Fibroblast of skin of back (primary cell): ENCODE measurements at places on chromosomes 2 and 18.

- DNase-seq: no peak
These were observed 11.3 kb downstream of the ABHD3 start for GRCh38 chr18:21693322-21693721.

- DNase-seq: peak; percentile 59
These were observed 144.1 kb downstream of the SMAD7 start for GRCh38 chr18:48806551-48807261.

DNA sequence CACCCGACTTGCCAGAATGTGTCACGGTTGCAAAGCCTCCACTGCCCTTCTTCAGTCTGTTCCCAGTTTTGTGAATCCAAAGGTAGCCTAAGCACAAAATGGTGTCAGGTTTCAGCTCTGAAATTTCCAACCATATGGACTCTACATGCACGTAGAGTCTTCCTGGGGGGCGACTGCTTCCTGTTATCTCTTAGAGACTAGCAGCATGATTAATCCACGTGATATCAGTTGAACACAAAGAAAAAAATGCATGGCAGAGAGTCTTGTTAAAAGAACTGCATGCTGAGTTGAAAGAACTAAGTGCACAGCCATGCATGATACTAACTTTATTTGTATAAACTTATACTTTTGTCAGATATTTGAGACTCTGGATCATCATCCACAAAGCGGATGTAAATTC lies 404.4 kb downstream of the SOCS6 start:
- DNase-seq: peak; percentile 82

GRCh38 chr2:239292959-239293774 lies 107.7 kb downstream of the HDAC4 start:
- no peak for DNase-seq

DNA sequence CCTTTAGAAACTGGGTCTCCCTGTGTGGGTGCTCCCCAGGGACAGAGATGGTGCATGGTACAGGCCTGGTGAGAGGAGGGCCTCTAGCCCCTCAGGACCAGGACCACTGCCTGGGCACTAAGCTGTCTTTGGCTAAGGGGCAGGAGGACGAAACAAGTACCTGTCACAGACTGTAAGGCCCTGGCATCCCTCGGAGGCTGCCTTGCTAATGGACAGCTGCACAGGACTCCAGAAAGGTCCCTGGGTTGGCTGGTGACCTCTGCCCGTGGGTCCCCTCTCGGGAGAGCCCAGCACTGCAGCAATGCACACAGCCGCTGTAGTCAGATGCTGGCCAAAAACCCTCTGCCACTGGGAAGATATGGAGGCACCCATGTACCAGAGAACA lies 14.3 kb downstream of the HS6ST1 start:
- no peak for DNase-seq

DNA sequence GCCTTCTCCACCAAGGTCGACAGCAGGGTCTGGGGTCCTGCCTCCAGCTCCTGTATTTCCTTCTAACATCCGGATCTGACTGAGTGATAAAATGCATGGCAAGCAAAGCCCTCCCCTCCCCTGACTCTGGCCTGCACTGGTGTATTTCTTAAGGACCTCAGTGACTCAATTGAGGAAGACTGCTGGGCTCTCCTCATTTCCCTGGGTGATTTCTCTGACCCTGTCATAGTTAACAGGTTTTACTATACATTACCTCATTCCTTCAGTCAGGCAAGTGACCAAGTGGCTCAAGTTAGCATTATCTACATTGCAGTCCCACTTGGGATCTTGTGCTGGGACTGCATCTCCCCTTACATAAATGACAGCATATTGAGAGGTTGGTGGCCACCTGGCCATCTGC lies 38.8 kb upstream of the CCBE1 start:
- DNase-seq: no peak

DNA sequence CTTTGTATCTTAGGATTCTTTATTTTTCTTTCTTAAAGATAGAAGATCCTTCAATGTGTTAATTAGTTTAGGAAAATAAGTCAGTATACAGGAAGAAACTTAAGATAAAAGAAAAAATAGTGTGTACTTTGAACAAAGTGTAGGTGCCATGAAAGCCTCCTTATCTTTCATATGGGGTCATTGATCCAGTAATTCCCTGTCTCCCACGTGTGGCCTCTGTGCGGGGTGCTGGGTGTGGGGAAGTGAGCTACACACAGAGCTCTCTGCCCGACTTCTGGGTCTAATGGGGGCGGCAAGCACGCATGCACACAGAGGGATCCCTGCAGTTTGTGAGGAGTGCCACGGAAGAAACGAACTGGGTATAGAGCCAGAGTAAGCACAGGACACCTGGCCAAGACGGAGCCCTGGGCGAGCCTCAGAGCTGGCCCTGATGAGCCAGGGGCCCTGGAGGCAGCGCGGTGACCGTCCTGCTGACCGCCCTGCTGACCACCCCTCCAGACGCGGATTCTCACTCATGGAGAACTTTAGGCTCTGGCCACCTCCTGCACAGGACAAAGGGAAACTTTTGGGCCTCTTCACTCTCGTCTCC lies 253.5 kb downstream of the ACKR3 start:
- DNase-seq: no peak

GRCh38 chr2:159902722-159903121 lies 104.7 kb upstream of the CD302 start:
- DNase-seq: no peak

DNA sequence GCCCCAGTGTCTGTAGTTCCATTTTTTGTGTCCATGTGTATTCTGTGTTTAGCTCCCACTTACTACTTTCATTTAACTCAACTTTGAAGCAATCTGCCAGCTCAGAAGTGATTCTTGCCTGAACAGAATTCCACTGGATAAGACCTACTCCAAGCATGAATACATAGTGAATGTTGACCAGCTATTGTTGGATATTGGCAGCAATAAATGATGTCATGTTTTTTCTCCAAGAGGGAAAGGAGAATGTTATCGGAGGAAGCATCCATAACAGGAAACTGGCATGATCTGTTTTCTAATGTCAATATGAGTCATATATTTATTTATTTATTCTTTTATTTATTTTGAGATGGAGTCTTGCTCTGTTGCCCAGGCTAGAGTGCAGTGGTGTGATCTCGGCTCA lies 36.8 kb upstream of the TRAPPC8 start:
- no peak for DNase-seq

- no peak for DNase-seq
These were observed 57.3 kb upstream of the PPP1CB start for GRCh38 chr2:28694364-28694763.

DNA sequence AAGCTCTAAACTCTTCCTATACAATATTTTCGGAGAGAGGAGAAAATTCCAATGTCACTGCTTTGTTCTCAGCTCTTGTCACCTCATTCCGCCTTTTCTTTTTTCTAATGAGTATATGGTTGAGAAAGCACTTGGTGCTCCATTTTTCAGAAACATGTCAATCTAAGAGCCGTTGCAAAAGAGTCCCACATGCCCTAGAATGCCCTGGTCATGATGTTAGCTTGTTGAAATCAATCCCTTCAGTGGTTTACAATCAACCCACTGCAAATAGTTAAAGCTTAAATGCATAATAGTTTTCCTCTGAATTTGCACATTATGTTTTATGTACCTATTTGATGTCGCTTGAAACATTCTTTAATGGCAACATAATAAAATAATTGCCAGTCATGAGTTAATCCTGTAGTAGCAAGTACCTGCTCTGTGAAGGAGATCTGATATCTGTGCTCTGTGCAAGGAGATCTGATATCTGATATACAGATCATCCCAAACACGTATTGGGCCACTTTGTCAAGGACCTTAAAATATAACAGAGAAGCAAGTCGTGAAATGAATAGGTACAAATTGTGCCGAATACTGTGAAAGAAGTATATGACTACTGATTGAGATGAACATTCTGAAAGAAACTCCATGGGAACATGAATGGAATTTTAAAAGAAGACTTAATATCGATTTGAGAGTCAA lies 1633.5 kb downstream of the SUCLG1 start:
- no peak for DNase-seq

DNA sequence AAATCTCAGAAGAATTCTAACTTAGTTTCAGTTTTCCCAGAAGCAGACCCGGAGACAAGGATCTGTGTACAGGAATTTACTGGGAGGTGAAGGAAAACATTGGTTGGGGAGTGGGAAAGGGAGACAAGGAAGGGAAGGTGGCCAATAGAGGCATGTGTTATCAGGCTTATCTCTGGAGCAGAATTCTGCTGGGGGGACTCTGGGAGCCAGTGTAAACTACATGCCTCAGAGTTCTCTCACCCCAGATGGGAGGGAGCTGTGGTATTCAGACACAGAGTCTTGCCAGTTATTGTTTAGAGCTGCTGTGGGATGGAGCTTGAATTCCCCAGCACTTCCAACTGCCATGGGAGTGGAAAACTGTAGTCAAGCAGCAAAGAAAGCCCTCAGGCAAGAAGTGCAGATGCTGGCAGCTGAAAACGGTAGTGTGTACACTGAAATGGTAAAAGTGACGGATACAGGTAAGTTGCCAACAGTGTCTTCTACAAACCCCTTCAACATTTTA lies 19.0 kb downstream of the DNPEP start:
- peak; percentile 77 for DNase-seq
